ENCODE measurements at places on chromosomes 16 and 17.

- DNase-seq, result no peak
Observed at GRCh38 chr17:3722716-3723115, 987 bp upstream of the HASPIN start.

DNA sequence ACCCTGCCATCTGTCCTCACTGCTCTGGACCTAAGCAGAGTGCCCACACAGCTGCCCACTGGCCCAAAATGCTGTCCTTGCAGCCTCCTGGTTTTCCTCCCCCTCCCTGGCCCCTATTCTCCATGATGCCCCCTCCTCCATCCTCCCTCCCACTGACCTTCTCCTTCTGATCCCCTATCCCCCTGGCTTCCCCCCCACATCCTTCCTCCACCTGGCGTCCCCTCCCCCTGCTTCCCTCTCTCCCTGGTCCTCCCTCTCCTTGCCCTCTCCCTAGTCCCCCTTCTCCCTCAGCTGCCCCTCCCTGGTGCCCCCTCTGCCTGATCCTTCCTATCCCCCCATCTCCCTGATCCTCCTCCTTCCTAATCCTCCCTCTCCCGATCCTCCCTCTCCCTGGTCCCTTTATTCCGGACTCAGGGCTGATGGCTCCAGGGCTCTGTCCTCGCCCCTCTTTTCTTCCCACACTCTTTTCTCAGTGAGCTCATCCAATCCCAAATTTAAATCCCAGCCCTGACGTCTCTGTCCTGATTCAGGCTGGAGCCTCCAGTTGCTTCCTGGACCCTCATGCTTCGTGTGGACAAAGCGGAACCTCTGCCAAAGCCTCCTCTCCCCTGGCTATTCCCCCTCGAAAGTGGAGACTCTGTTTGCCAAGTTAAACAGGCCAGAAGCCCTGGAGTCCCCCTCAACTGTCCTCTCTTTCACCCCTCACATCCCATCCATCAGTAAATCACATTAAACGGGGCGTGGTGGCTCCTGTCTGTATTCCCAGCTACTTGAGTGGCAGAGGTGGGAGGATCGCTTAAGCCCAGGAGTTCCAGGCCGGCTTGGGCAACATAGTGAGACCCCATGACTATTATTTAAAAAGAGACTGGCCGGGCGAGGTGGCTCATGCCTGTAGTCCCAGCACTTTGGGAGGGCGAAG lies 18.1 kb upstream of the RHBDF2 start:
- no peak for DNase-seq

- no peak for DNase-seq
Observed at GRCh38 chr17:9331279-9332131, 244.1 kb downstream of the STX8 start.

- DNase-seq, result no peak
Observed at GRCh38 chr17:2983255-2983654, 80.2 kb downstream of the OR1D5 start.

DNA sequence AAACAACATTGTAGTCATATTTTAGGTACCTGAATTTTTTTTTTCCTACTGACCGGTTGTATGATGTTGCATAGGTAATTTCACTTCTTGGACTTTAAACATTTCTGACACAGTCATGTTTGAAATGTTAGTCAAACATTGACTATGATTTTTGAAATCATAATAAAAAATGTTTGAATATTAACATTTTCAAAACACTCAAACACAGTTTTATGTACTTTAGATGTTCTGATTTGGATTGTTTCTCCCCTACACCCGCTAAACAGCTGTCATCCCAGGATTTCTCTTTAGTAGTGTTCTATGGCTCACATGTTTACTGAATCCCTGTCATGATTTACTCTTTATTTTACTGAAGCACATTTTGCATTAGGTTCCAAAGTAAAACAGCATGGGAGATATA lies 102.9 kb upstream of the NPEPPS start:
- DNase-seq, result no peak

- no peak for DNase-seq
Observed at GRCh38 chr16:66388350-66389139, 22.1 kb downstream of the CDH5 start.

DNA sequence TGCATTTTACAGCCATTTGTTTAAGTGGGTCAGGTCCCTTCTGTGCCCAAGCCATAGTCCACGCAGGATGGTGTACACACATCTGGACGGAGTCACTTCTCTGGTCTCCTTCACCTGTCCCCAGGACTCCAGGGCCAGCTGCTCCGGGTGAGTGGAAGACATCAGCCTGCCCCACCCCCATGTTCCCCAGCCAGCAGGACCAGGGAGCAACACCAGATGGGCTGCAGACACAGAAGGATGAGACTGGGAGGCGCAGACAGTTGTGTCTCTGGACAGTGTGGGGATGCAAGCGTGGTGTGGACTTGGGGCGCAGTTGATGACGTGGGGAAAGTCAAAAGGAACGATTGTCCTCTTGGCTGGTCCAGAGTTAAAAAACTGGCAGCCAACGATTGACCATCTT lies 24.6 kb upstream of the WFDC1 start:
- DNase-seq, result no peak

DNA sequence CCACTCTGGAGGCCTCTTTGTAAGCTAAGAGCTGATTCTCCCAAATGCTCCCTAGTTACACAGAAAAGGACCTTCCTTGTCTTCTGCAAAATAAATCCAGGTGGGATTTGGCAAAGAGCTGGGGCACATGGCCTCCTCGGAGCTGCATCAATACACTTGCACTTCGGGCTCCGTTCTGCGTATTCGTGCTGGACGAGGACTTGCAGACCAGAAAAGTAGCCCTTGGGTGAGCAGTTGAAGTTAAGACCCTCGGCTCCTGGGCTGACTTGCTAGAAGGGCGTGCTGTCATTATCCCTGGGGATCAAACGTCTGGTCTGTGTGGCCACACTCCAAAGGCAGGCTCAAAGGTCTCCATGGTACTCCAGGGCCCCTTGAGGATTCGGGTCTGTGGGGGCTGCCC lies 144.2 kb upstream of the RPH3AL start:
- DNase-seq, result no peak

GRCh38 chr17:1365445-1366039 lies 34.5 kb downstream of the YWHAE start:
- peak; percentile 52 for DNase-seq

DNA sequence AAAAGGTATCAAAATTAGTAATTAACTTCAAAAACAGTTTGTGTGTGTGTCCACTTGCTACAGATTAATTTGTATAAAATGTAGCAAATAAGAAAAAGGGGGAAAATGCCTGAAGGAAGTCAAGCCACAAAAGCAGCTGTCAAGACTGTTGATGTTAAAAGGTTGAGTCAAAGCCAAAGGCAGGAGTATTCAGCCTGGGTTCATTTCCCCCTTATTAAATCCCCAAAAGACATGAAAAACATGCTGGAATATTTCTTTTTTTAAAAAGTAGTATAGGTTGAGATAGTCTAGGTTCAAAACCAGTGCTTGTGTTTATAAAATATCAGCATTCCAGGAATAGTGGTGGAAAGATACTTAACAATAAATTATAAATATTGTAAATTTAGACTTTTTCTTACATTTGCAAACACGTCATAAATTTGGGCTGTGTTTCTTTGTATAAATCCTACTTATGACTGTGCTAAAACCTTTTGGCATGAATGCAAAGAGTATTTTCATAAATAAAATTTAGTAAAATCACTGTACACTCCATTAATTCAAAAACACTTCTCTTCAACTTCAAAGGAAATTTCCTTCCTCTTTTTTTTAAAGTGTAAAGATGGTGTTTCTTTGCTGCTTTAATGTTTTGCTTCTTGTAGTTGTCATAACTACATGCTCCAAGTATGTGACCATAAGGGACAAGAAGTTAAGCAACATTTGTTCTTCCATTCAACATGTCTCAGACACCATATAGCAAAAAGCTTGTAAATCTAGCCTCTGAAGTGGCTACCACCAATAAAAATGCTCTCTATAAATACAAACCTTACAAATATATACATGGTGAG lies 72.0 kb downstream of the SKAP1 start:
- DNase-seq, result no peak

- DNase-seq, result no peak
Observed at GRCh38 chr17:21164620-21165019, 37.9 kb downstream of the DHRS7B start.

DNA sequence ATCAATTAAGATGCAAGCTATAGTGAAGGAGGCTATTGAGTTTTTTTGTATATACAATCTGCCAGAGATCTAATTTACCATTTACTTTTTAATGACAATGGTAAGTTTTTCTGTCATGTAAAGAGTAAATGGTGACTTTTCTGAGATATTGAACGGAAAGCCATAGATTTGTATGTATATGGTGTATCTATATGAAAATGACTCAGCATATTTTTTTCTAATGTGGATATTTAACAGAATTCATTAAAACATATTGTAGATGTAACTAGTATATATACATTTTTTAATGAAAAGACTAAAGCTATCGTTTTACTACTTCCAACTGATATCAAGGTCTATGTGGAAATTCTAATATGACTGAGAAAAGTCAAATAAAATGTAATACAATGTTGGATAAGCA lies 34.1 kb downstream of the CNTNAP4 start:
- no peak for DNase-seq

- DNase-seq, result no peak
Observed at GRCh38 chr17:45314741-45315647, 1.8 kb downstream of the MAP3K14 start.

- no peak for DNase-seq
Observed at GRCh38 chr17:60356940-60357339, 35.0 kb downstream of the USP32 start.

DNA sequence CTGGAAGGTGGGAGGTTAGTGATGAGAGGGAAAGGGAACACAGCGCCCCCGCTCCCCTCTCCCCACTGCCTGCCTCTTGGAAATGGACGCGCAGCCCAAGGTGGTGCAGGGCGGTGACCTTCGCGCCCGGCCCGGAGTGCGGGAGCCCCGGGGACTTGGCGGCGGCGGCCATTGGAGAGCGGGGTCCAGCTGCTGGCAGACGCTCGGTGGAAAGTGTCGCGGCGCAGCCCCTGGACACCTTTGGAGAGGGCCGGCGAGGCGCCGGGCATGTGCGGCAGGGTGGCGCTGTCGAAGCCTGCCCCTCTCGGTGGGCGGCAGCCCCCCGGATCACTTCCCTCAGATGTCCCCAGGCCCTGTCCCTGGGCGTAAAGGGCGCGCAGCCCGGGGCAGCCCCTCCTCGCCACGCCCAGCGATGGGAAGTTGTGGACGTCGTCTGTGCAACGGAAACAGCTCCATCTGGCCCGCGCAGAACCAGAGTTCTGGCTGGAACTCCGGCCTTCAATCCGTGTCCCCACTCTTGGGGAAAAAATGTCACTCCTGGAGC lies 16.7 kb downstream of the SALL1 start:
- no peak for DNase-seq

- DNase-seq, result peak; percentile 29
Observed at GRCh38 chr17:9811086-9811485, 10.8 kb downstream of the GSG1L2 start.

DNA sequence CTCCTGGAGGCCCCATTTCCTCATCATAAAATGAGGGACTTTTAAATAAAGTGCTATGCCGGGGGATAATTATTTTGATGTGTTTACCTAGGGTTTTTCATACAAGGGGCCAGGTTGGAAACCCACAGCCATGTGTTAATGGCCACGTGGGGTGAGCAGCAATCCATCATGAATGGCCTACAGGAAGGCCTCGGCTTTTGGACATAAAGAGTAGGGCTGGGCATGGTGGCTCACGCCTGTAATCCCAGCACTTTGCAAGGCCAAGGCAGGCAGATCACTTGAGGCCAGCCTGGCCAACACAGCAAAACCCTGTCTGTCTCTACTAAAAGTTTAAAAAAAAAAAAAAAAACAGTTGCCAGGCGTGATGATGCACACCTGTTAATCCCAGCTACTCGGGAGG lies 40.3 kb downstream of the MEAK7 start:
- no peak for DNase-seq

DNA sequence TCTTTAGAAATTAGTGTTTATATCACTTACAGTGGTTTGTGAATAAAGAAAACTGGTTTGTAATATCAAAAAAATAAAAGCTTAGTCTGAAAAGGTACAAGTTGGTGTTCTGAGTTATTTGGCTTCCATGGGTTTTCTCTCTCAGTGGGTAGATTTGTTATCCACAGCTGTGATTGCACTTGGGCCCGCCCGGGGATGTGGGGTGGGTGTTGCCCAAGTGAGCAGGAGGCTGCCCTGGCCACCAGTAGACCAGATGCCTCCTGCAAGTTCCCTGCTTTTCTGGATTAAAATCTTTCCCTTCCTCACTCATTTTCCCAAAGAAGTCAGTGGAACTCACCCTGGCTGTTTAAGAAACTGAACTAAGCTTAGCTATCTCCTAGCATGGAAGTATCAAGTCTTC lies 380.6 kb downstream of the RBFOX1 start:
- no peak for DNase-seq

DNA sequence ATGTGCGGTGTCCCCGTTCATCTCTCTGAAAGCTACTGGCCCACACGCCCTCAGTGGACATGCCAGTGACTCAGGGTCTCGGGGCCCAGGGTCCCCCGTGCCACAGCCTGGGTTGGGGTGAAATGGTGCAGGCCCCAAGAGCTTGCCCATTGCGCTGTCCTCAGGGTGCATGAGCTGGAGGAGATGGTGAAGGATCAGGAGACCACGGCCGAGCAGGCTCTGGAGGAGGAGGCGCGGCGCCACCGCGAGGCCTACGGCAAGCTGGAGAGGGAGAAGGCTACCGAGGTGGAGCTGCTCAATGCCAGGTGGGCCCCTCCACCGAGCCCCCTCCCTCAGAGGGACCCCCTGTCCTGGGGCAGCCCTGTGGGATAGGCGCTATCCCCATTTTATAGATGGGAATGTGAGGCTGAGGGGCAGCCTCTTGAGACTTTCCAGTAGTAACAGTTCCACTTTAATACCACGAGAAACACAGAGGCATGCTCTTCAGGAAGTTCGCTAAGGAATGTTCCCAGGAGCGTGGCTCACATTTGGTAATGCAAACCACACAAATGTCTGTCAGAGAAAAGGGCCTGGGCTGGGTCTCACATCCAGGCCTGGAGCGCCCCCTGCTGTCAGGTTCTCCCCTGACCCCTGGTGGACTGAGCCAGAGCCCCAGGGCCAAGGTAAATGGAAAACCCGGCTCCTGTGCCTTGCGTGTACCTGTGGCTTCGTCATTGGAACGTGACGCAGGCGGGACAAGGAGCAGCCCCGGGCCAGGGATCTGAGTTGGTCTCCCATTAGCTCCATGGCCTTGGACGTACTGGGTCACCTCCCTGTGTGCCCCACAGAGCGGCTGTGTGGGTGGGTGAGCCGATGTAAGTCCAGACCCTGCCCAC lies 133.7 kb downstream of the RAB11FIP4 start:
- DNase-seq, result peak; percentile 87

DNA sequence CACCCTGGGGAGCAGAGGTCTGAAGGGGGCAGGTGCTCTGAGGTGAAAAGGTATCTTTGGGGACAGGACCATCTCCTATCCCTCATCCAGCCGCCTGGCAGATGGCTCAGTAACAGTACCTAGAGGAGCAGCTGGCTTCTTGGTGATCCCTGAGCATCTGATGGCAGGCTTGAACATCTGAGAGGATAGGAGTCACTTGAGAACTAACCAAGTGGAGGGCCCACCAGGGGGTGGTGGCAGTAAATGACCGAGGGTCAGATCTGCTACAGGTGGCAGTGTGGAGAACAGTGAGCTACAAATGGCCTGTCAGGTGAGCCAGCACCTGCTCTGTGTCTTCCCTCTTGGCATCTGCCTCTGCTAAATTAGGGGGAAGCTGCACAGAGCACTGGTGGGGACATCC lies 13.8 kb downstream of the HROB start:
- DNase-seq, result no peak

All from urothelium cell line (cell line).